AG04450 (cell line): ENCODE measurements at places on chromosomes 7 and 10. TPM values are rescaled to one million over a fixed set of nuclear protein-coding genes. Genes with fewer than 3 reads are reported as not detected.

The CALN1 gene
- polyA plus RNA-seq, result not detected in 2 replicates

DNA sequence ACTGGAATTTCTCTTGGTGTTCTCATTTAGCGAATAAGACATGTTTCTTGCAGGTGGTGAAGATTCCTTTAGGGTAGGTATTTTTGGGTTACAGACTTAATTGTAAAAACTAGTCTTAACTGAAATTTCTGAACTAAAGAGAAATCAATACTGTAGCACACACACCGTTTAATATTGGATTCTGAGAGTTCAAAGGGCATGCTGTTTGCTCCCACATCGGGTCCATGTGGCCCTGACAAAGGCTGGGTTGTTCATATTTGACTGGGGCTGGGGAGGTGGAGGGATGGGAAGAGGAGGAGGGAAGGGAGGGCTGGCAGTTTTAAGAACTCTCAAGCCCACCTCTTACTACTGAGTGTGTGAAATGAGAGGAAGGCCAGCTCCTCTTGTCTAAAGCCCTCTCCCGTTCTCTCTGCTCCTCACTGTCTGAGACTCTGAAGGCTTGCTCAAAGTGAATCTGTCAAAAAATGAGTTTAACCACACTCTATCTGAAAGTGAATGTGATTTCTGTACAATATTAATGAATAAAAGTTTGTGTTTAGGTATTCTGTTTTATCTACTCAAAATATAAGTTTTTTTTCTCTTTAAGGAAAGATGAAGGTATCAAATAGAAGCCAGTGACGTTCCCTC, 40.0 kb upstream of the RHEB start:
- no peak for DNase-seq

DNA sequence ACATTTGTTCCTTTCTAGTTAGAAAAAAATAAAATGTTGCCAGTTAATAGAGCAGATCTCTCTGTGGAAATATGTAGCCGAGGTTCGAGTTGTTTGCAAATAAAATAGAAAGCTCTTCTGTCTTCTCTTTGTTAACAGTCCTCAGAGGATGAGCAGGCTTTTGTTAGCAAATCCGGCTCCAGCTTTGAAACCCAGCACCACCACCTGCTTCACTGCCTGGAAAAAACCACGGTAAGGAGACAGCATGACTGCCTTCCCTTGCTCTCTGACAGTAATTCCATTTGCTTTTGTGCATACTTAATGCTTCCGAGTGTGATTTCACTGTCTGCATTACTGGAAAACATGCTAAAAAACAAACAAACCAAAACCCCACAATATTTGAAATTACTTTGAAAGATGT, 115.6 kb downstream of the TSPAN12 start:
- no peak for DNase-seq

The PDE1C gene
- polyA plus RNA-seq, result 3.4 and 3.8 TPM in 2 replicates

The ZCWPW1 gene
- polyA plus RNA-seq, result 0.89 and 1.5 TPM in 2 replicates

DNA sequence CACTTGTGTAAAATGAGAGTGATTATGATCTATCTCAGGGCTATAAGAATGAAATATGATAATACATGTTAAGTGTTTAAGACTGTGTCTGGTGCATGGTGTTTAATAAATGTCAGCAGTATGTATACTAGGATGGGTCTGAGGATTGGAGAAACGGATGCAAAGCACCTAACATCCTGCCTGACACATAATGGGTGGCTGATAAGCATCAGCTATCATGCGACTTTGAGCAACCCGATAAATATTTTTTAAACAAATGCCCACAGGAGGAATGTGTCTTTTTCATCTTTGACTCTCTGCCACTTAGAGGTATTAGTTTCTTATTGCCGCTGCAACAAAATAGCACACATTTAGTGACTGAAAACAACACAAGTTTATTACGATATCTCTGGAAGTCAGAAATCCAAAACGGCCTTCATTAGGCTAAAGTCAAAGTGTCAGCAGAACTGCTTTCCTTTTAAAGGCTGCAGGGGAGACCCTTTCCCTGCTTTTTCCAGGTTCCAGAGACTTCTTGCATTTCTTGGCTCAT, 93.2 kb upstream of the ARHGAP21 start:
- no peak for DNase-seq

The PTN gene
- polyA plus RNA-seq, result 136 and 168 TPM in 2 replicates

DNA sequence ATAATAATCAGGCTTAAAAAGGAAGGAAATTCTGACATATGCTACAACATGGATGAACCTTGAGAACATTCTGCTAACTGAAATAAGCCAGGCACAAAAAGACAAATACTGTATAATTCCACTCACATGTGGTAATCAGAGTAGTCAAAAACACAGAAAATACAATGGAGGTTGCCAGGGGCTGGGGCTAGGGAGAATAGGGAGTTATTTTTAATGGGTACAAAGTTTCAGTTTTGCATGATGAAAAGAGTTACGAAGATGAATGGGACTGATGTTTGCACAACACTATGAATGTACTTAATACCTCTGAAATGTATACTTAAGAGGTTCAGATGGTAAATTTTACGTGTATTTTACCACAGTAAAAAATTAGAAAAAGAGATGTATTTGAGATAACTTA, 145.6 kb downstream of the DOCK4 start:
- DNase-seq, result no peak

- DNase-seq, result no peak
These were observed 33.5 kb upstream of the CCSER2 start for GRCh38 chr10:84294766-84295447.

The FAM25G gene
- not detected in 2 replicates for polyA plus RNA-seq

DNA sequence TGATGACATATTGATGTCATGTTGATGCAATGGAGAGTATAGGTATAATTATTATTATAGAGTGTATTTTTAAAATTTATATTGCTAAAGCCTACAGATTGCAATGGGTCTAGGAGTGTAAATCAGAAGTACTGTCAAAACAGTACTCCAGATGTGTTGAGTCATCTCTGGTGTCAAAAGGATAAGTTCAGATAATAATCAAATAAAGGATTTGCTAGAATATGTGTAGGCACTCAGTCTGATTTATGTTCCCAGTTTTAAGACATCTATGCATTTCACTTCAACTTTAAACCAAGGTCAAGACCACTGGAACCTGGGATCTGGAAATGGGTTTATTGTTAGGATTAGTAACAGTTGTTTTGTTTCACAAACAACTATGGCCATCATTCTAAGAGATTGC, 342.3 kb upstream of the BMPER start:
- DNase-seq, result no peak

DNA sequence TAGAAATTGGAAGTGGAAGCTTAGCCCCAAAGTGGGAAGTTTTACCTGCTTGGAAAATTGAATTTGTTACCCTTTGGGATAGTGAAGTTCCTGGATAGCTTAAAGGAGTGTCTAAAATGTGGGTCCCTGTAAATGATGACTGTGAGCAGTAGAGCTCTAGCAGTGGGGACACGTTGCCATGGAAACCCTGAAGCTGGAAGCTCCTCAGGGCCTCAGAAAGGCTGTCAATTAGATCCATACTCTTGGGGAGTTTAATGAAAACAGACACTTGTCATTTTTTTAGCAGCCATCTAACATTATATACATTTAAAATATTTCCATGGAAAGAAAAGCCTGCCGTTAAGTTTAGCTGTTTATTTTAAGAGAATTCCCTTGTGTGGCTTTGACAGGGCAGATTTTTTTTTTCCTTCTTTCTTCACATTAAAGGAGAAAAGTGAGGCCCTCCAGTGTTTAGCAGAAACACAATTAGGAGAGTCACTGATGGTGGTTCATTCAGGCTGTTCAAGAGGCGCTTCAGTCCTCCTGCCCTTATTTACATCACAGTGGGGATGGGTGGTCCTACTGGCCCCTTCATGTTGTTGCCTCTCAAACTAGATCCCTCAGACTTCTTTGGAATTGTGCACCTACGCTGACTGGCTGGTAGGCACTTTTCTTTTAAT, 518.4 kb downstream of the CCSER2 start:
- DNase-seq, result no peak

DNA sequence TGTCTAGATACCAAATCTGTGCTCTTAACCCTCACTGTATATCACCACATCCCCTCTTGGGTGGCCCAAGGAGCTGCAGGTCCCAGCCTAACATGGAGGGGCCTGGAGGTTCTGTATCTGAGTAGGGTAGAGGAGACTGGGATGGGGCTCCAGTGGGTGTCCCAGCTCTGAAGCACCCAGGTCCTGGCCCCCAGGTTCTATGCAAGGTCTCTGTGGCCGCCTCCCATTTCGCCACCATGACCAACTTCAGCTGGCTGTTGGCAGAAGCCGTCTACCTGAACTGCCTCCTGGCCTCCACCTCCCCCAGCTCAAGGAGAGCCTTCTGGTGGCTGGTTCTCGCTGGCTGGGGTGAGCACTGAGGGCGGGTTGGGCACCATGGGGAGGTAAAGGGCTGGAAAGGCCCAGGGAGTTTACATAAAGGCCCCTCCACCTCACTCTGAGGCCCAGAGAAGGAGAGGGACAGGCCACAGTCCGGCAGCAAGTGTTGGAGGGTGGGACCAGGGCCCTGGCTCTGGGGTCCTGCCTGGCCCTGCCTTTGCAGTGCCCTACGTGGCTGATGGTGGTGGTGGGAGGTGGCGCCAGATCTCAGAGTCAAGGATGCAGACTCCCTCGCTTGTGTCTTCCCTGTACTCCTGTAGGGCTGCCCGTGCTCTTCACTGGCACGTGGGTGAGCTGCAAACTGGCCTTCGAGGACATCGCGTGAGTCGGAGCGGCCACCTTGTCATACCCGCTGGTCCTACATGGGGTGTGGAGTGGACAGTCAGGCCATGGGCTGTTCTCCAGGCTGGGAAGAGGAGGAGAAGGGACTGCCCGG, 10.2 kb downstream of the GHRHR start:
- DNase-seq, result no peak

The FOXP2 gene
- polyA plus RNA-seq, result 2.8 TPM in 2 replicates

DNA sequence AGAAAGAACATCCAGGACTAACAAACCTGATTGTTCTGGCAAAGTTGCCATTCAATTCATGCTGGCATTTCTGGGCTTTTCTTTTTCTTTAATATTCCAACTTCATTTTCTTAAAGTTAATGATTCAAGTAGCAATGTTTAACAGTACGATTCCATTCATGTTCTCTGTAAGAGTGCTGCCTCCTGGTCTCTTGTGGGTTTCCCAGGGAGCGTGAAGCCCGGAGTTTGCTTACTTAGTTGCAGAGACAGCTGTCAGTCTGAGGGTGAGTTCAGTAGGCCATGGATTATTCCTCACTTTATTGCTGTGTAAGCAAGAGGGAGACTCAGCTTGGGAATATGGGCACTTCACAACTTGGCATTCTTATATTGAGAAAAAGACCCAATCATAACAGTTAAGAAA, 142.2 kb downstream of the TWIST1 start:
- DNase-seq, result no peak

DNA sequence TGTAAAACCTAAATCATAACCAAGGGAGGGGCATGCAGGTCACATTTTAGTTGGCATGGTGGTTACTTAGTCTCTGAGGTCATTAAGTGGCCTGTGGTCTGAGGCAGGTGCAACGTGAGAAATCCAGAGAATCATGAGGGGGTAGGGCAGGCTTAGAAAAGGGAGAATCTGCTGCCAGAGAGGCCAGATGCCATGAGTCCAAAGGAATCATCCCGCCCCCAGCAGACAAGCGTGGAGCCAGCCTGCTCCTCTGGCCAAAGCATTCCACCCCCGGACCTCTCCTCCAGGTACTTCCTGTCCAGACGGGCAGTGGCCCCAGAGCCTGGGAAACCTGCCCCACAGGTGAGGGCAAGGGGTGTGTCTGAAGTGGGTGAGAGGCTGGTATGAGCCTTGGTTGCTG, 196.4 kb upstream of the ZNF32 start:
- DNase-seq, result no peak

DNA sequence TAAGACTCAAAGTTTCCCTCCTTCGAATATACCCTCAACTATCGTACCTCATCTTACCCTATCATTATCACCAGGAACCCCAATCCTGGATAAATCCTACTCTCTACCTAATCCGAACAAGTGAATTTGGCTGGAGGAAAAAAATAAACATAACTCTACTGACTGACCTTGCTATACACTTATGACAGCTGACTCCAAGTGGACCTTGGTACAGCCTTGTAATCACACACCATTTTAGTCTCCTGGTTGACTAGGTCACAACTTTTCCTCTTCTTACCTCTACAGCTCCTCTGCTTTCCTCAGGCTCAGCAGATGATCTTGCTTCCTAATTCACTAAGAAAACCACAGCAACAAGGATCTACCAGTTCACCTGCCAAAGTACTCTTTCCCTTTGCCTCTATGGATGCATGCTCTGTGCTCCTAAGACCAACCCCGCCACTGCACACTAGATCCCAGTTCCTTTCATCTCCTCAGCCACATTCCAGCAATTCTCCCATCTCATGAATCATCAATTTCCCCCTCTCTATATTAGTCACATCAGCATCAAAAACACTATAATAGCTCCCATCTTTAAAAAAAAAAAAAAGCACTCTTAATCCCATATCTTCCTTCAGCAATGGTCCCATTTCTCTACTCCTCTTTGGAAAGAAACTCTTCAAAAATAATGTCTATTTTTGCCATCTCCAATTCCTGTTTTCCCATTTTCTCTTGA, 35.5 kb downstream of the COA1 start:
- no peak for DNase-seq

The EVX1 gene
- not detected in 2 replicates for polyA plus RNA-seq

The NODAL gene
- polyA plus RNA-seq, result not detected in 2 replicates

- no peak for DNase-seq
These were observed 112.8 kb upstream of the RAB18 start for GRCh38 chr10:27391325-27391724.

DNA sequence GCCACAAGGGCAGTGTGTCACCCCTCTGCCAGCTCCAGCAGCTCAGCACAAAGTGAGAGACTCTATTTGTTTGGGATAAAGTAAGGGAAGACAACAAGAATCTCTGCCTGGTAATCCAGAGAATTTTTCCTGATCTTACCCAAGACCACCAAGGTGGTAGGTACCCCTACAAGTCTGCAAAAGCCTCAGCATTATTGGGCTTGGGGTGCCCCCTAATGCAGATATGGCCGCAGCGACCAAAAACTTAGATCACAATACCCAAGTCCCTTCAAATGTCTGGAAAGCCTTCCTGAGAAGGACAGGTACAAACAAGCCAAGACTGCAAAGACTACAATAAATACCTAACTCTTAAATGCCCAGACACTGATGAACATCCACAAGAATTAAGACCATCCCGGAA, 22.4 kb upstream of the CUL1 start:
- DNase-seq, result no peak

DNA sequence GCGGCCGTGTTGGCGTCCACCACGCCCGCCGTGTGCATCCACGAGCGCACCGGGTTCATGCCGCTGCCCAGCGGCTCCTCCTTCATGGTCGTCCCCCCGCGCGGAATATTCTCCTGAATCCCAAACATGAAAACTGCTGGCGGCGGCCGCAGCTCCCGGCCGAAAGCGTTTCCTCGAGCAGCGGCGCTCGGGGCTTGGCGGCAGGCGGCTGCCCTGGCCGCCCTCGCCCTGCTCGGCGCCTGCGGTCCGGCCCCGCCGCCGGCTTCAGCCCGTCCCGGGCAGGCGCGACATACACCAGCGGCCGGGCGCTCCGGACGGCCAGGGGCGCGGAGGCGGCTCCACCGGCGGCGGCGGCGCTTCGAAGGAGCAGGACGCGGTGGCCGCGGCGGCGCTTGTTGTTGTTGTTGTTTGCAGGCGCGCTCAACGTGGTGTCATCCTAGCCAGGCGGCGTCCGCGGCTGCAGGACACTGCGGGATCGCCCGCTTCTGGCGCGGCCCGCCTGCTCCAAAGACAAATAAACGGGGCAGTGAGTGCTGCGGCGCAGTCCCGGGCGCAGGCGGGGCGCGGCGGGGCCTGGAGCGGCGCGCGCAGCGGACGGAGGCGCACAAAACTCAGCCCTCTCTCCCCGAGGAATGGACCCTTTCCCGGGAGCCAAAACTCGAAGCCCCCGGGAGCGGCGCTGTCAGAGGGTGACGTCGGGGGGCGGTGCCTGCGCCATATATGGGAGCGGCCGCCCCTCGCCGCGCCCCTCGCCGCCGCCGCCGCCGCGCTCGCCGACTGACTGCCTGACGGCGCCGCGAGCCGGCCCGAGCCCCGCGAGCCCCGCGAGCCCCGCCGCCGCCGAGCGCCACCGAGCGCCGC, at the start of gene EBF3:
EBF3 (minus strand) TSS at position 634 of the 861 bp plus-strand sequence; CDS start at position 128, 506 bp downstream.
- DNase-seq, result no peak
